ENCODE measurements at places on chromosomes 11 and 22.

- no peak for DNase-seq
These were observed 747 bp downstream of the NXF1 start for GRCh38 chr11:62804310-62805075.

DNA sequence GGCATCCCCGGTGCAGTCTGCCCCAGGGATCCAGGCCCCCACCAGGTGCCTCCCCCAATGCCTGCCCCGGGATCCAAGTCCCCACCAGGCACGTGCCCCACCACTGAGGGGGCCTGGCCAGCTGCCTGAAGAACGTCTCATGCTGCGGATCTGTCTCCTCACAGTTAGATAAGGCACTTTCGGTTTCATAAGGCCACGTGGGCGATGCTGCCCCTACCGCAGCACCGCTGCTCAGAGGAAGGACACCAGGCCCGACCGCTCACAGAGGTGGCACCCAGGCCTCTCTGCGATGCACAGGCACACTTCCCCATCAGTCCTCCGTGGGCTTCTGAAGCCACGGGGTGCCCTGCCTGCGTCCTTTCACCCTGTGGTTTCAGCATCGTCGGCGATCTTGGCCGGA lies 68.1 kb upstream of the BID start:
- peak; percentile 7 for DNase-seq

DNA sequence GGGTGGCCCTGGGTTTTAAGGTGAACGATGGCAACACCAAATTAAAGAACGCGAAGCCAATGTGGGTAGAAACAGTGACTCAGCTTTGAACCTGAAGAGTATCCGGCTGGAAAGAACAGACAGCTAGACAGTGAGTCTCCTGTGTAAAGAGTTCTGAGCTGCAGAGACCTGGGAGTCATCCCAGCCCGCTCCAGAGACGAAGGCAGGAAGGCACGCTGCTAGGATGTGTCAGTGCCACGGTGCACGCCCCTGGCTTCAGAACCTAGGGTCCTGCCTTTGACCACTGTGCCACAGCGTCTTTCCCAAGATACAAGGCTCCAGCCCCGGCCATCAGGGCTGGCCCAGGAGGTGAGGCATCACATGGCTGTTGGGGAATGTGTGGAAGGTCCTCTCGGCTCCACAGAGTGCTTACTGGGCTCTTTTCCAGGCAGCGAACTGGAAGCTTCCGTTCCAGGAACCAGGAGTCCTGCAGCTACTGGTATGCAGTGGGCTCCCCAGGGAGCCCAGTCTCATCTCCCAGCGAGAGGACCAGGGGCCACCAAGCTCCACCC lies 29.9 kb downstream of the LRFN4 start:
- DNase-seq = no peak

DNA sequence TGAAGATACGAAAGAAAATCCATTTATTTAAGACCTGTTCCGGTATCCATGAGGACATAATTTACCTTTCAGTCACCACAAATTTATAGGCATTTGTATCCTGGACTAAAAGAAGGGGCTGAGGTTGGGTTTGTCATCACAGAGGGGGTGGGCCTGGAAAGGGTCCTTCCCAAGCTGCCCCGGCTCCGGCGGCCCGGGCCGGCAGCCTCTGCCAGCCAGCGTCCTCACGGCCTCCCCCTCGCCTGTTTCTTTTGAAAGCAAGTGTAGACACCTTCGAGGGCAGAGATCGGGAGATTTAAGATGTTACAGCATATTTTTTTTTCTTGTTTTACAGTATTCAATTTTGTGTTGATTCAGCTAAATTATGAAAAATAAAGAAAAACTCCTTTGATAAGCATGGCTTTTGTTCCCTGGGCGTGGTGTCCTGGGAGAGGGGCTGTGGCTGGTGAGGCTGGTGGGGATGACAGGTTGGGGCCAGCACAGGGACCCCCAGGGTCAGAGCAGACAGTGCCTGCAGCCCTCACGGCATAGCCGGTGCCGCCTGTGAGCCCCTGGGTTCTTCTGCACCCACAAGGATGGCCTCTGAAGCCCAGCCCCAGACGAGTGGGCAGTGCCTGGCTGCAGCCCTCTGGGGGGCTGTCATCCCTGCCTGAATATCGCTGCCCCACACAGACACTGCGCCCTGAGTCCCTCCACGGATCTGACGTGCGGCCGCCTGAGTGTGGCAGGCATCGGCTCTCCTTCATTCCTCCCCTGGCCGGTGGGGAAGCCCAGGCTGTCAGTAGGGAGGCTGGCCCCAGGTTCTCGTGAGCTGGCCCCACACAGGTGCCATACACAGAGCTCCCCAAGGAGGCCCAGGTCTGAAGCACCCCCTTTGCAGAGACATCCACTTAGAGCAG lies 1075.9 kb downstream of the BRD1 start:
- no peak for DNase-seq

- no peak for DNase-seq
These were observed 18.1 kb downstream of the CHST1 start for GRCh38 chr11:45647329-45647728.

DNA sequence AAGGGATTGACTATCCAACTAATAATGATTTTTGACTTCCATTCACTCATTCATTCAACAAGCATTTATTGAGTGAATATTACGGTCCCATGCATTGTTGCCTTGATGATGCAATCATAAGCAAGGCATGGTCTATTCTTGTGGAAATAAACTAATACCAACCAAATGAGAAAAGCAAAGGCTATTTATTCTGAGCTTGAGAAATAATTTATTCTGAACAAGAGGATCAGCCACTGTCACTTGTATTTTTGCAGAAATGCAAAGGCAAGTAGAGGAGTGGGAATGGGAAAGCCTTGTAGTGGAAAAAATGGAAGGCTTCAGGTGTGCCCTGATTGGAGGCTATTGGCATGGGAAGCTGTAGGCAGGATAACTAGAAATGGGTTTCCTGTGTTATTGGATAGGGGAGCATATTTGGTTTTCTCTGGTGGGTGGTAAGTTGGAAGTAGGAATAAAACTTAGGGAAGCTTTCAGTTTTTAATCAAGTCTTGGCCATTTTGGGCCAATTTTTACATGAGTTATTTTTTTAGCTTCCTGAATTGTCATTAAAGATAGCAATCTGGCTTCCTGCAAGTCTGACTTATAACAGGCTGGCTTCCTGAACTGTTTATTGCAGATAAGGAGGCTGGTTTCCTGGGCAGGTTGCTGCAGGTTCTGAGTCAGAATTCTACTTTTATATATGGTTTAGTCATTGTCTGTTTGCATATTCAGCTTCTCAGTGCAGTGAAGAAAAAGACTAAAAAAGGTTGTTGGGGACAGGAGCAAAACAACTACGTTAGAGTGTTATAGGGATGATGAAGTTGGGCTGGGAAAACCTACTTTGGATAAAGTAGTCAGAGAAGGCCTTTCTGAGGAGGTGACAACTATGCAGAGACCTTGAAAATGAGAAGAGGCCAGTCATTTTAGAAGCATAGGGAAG lies 106.7 kb downstream of the APIP start:
- no peak for DNase-seq

DNA sequence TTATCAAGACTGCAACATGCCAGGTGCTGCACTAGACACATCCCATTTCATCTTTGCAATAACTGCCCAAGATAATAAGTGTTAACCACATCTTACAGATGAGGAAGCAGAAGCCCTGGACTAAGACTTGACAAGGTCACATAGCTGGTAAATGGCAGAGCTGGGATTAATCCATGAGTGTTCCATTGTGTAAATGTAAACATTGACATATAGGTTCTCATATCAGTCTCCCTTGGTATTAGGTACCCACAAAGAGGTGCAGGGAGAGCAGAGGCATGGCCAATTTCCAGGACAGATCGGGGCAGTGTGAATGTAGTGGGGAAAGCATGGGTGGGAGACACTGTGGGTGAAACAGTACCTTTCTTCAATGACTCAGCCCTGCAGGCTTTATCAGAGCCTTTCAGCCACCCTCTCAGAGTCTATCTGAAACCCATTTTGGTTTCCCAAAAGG lies 17.9 kb downstream of the MICAL2 start:
- DNase-seq = no peak

DNA sequence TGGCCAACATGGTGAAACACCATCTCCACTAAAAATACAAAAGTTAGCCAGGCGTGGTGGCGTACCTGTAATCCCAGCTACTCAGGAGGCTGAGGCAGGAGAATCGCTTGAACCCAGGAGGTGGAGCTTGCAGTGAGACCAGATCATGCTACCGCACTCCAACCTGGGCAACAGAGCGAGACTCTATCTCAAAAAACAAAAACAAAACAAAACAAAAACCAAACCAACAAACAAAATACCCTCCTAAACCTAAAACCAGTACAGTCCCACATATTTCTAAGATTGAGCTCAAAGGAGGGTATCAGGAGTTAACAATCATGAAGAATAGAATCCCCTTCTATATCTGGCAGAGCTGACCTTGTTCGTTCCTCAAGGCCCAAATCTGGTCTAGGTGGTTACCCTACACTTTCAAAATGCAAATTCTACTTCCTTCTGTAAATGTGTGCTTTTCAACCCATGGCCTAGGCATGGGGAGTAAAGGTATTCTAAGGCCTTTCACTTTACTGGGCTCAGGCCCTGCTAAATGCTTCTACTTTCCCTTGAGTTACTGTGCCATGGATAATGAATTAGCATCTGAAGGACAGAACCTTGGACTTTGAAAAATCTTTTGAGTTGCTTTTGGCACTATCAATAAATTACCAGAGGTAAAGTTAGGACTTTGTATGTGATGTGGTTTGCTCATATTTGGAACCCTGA lies 10.4 kb upstream of the PPP2R1B start:
- DNase-seq = no peak

DNA sequence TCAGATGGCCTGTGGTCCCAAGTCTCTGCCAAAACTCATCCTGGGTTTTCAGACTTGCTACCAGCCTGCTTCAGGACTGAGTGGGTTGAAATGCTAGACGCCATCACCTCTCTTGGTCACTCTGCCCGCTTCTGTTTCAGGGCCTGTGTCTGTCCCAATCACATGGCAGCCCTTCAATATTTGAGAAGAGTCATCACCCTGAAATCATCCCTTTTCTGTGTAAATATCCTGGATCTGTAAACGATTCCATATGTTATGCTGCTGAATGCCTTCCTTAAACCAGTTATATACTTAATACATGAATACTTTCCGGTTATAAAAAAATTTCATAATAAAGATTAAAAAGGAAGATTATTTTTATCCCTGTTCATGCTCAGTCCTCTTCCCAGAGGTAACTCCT lies 39.8 kb upstream of the TLCD5 start:
- no peak for DNase-seq

DNA sequence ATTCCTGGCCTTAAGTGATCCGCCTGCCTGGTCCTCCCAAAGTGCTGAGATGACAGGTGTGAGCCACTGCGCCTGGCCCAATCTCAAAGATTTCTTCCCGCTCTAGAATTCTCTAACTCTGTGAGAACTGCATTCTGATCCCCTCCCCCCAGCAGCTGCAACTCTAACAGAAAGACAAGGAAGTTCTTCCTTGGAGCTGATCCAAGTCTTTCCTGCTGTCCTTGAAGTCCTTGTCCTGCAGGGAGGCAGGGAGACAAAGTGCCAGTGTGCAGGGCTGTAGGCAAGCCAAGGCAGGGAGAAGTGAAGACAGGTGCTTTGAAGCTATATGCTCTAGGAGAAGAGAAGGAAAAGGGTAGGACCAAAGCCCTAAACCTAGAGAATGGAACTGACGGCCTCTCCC lies 9.5 kb upstream of the GGA1 start:
- DNase-seq = no peak

DNA sequence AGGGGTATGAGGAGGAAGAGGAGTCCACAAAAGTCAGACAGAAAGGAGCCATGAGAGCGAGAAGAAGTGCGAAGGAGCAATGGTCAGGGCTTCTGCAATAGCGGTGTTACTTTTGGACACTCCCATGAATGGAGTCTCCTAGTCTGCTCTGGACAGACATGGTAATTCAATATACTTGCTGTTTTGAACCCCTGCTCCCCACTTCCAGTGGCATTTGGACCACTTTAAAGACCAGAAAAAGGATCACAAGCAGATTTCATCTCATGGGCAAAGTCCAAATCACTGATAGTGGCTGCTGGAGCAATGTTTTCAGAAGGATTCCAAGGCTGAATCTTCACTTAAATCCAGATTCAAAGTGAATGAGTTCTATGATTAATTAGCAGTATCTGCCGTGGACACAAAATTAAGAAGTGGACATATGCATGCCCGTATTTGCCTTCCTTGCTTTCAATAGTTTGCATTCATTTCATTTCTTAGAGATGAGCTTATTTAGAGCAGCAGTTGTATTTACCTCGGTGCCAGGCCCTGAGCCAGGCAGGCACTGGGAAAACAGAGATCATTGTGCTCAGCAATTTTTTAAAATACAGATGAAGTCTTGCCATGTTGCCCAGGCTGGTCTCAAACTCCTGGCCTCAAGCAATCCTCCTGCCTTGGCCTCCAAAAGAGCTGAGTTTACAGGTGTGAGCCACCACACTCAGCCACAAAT lies 72.0 kb downstream of the SLC1A2 start:
- DNase-seq = no peak

GRCh38 chr11:59551659-59552521 lies 40.6 kb downstream of the OR4D9 start:
- DNase-seq = no peak

DNA sequence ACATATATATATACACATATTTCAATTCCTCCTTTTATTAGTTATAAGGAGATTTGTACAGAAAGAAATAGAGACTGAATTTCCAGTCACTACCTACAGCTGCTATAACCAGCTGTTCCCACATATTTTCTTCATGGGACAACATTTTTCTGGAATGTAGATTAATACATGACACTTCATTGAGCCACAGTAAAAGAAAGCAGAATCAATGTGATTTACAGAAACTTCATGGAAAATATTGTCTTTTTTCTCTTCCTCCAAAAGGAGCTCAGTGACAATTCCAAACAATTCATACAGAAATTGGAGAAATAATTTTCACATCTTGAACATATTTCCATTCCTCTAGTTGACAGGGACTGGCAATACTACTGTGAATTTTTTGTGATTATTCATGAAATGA lies 249.2 kb downstream of the DLG2 start:
- DNase-seq = no peak

DNA sequence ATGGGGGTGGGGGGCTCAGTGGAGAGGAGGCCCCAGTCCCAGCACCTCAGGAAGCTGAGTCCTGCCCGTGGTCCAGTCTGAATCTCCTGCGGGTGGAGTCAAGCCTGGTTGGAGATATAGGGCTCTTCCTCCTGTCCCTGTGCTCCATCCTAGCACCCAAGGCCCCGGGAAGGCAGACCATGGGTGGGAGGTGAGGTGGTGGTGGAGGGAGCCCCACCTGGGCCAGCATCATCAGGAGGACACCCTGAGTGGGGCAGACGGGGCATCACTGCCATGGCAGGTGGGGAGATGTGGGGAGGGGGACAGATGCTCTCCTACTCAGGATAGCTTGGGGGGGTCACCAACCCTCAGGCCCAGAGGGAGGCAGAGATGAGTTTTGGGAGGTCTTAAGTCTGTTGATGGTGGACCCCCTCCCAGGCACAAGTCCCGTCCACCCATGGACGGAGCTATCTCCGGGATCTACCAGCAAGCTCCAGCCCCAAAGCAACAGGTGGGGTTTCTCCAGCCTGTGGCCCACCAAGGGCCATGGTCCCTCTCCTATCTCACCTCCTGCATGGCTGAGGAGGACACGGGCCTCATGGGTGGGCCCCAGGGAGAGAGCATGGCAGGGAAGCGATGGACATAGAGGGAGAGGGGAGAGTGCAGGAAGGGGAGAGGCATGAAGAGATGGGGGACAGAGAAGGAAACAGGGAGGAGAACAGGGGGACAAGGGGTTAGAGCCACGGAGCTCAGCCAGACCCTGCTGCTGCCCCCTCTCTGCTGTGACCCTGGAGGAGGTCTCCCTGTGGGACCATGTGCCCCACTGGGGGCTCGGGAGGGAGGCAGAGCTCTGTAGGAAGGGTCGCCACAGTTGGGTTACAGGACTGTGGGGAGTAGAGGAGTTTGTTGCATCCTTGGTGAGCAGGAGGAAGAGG lies 1.3 kb downstream of the MRGPRE start:
- no peak for DNase-seq

GRCh38 chr11:27281740-27282590 lies 81.0 kb downstream of the CCDC34 start:
- DNase-seq = no peak
